LoVo (cell line): ENCODE measurements at places on chromosomes 4 and X.

DNA sequence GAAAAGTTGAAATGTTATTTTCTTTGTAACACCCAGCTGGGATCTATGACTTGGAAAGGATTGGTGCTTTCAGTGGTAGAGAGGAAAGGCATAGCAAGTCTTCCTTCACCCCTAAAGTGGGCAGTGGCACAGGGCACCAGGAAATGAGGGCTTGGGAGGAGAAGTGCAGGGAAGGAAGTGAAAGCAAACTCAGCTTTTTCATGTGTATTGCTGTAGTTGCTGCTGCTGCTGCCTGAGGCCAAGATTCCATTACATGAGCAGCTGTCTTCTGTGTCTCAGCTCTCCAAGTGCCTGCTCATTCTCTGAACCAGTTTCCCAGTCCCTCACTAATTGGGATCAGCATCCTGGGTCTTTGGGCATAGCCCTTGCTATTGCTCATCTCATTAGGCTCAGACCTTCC, 2.6 kb downstream of the HCCS start:
- no peak for DNase-seq

DNA sequence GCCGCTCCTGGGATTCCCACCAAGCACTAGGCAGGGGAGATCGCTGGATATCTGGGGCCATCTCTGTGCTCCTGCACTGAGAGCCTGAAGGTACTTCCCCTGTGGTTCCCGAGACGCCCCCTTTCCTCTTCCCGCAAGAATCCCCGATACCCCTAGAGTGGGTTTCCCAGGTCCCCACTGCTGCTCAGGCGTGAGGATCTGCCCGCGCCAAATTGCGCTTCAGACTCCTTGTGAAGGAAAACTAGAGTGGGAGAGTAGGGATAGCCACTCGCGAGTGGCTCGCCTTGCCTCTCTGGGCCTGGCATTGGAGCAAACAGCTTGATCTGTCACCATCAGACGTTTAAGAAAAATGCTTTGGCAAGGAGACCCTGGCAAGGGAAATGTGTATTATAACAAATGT, 1.5 kb downstream of the IL1RAPL2 start:
- no peak for DNase-seq

DNA sequence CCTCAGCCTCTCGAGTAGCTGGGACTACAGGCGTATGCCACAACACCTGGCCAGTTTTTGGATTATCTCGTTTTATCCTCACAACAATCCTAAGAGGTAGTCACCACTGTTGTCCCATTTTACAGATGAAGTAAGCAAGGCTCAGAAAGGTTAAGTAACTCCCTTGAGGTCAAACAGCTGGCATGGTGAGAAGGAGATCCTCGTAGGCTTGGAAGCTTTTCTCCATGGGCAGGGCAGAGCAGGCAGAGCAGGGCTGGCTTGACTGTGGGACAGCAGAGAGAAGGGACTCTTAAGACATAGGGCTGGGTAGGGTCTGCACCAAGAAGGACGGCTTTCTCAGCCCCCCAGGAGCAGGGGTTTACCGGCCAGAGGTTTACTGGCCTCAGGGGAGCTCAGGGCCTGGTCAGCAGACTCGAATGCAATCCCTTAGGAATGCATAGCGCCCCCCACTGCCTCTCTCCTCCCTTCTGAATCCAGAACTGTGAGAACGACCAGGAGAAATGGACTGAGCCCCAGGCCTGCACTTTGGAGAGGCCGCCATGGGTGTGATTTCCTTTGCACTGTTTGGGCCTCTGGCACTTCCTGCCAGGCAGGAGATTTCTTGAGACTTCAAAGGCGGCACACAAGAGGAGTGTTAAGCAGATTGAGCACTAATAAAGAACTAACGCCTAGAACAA, 14.0 kb upstream of the CDKN2AIP start:
- no peak for DNase-seq

DNA sequence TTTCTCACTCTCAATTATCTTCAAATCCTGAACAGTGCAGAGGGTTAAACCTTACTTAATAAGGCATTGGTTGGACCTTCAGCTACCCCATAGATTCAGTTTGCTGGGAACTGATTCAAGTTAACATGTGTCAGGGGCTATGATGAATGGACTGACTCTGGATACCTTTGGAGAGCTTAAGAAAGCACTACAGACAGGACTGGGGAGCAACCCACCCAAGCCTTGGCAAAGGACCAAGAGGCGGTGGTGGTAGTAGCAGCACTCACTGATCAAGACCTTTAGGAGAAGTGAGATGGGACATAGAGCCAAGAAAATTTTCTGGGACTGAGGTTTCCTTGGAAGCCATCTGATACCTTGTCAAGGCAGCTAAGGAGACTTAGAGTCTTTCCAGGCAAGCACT, 43.0 kb upstream of the TAPT1 start:
- DNase-seq: no peak

DNA sequence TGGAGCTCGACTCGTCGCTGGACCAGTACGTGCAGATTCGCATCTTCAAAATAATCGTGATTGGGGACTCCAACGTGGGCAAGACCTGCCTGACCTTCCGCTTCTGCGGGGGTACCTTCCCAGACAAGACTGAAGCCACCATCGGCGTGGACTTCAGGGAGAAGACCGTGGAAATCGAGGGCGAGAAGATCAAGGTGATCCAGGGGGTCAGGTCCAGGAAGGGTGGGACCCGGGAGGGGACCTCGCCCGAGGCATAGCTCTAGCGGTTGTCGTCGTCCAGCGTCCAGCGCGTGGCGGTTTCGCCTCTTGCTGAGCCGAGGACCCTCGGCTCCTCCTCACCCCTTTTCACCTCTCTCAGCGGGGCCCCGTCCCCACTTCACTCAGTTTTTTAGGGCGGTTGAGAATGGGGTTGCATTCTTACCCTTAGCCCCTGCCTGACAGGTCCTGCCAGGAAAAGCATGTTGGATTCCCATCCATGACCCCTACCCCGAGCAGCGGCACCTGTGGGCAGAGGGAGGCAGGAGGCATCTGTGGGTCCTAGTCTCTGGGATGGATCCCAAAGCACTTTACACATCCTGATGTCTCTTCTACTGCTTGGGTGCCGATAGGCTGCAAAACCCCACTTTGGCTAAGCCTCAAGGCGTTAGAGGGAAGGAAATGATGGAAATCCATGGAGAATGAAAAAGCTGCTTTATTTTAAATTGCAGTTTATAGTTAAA, 524 bp downstream of the RAB33A start:
- DNase-seq: no peak

DNA sequence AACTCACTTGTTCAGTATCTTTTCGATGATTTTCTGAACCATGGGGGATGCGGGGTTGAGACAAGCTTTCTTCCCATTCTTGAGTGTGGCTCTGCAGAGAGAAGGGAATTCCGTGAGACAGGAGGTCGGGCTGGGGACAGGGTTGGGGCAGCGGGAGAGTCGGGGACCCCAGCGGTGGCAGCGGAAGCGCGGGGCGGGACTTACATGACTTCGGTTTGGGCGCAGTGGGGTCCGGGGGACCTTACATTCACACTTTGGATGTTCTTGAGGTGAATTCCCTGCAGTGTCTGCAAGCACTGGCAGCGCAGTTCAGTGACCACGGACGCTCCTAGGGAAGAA, 434 bp downstream of the CXCL3 start:
- DNase-seq: no peak

DNA sequence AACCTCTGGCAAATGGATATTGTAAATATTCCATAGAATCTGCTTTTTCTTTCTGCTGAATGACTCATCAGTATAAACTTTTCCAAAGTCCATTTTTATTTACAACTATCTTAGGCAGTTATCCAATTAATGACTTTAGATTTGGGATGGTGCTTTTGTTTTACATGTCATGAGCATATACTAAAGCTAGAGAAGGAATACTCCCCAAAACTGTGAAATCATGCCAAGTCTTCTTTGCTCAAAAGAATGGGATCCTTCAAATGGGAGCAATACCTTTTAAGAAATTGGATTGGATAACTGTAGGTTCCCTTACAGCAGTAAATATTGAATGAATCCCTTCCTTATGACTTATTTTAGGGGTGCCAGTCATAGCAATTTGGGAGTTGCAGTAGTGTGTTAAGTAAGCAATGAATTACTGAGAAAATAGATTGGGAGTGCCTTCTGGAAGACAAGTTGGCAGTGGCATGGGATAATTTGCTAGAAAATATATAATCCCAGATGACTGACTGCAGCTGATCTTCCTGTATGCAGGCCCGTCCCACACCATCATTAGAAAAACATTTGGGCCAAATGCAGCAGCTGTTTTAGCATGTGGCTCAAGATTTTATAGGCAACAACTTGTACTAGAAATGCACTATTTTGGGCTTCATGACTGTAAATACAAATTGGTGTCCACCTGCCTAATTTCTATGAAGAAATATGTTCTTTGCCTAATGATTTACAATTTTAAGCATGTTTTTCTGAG, 2.8 kb downstream of the TMPRSS11D start:
- no peak for DNase-seq

DNA sequence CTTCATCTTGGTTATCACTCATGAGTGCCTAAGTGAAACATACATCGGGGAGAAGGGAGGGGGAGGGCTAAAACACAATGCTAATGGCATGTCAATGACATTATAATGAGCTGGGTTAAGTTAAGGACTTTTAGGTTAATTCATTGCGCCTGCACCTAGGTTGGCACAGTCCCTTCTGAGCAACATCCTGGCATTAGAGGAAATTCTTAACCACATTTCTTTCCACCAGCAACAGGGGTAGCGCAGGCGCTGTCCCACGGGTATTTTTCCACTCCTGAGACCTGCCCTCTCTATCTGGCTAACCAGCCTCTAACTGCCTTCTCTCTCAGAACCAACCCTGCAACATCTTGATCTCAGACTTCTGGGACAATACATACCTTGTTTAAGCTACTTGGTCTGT, 39.0 kb upstream of the PROM1 start:
- no peak for DNase-seq

DNA sequence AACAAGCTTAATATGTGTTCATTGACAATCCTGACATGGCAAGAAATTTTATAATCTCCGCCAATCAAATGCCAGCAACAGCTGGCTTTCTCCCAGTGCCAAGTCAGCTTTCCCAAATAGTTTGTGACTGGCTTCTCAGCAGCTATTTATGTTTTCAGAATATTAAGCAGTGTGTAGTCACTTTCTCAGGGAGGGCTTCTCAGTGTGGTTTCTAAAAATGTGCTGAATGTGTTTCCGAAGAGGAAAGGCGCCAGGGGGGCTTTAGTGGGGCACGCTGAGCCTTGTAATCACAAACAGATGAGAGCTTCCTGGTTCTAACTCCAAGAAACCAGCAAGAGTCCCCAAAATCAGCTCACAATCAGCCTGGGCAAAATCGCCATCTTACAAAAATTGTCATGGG, 258.7 kb upstream of the CPEB2 start:
- DNase-seq: no peak

DNA sequence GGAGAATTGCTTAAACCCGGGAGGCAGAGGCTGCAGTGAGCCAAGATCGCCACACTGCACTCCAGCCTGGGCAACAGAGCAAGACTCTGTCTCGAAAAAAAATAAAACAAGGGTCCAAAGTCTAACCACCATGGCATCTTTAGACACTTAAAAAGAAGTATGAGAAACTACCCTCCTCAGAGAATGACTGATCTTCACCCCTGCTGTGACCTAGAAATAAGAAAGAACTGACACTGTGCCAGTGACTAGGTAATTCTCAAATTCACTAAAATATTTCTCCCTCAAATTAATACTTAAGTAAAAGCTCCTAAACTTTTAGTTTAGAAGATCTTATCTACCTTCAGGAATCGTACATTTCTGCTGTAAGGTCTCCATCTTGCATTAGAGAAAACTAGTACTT, 80.3 kb downstream of the AFAP1 start:
- no peak for DNase-seq

DNA sequence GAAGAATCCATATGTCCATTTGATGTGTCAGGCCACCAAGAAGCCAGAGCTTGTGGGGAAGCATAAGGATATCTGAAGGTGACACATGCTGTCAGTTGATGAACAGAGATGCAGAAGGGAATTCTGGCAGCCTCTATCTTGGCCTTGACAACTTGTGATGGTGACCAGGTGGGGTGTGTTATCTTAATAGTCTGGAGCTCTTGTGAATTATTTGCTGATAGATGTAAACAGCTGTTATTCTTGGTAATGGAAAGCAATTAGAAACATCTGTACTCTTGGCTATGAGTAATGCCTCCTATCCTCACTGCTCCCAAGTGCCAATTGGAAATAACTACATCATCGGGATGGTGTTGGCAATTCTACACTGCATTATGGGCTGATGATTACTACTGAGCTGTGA, 51.9 kb downstream of the NAA11 start:
- DNase-seq: no peak

- no peak for DNase-seq
Measured at GRCh38 chr4:75845992-75846391, 56.3 kb downstream of the PPEF2 start.

GRCh38 chr4:24559032-24559821, 25.1 kb downstream of the DHX15 start:
- DNase-seq: no peak

- no peak for DNase-seq
Measured at GRCh38 chr4:137541876-137542646, 9.8 kb upstream of the PCDH18 start.

- no peak for DNase-seq
Measured at GRCh38 chr4:143281507-143282190, 55.0 kb upstream of the GAB1 start.
